ENCODE measurements at places on chromosomes 13 and 19.

DNA sequence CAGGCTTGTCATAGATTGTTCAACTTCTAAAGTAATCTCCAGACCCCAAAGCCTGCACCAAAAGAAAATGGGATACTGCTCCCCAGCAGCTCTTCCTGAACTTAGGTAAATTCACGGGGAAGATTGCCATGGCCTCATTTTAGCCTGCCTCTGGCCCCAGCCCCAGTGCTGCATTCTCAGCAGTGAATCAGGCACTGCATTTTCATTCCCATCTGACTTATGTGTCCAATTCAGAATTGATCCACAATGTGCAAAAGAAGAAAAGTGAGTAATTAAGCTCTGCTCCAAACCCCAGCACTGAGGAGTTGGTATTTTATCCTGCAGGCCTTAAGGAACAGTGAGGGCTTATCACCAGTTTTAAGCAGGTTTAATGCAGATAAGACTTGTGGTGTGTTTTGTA, 176.4 kb downstream of the KCTD12 start:
- no peak for DNase-seq
- no peaks in the 10 kb centered on the region for H3K4me1 ChIP-seq
- H3K36me3 ChIP-seq, result no peaks in the 10 kb centered on the region
- H3K4me3 ChIP-seq, result no peak overlapping the region
- no peak overlapping the region for H3K27ac ChIP-seq

DNA sequence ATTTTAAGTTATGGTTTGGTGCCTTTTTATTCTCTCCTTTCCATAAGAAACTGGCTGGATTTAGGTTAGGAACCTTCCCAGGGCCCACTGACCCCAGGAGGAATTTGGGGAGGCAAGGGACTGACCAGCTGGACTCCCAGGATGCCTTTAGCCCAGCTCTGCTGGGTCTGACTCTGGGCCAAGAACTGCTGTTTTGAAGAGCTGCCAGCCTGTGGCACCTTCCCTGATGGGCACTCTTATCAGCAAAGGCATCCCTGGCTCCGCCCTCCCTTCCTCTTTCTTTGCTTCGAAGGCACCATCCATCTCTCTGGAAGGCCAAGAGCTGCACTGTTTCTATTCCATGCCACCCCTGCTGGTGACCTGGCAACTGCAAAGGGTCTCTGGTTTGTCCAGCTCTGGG, 174.7 kb downstream of the POU4F1 start:
- no peaks in the 10 kb centered on the region for H3K4me1 ChIP-seq
- DNase-seq, result no peak
- H3K27ac ChIP-seq, result no peak overlapping the region
- H3K27me3 ChIP-seq, result no peaks in the 10 kb centered on the region
- H3K4me3 ChIP-seq, result no peak overlapping the region
- no peaks in the 10 kb centered on the region for H3K36me3 ChIP-seq

DNA sequence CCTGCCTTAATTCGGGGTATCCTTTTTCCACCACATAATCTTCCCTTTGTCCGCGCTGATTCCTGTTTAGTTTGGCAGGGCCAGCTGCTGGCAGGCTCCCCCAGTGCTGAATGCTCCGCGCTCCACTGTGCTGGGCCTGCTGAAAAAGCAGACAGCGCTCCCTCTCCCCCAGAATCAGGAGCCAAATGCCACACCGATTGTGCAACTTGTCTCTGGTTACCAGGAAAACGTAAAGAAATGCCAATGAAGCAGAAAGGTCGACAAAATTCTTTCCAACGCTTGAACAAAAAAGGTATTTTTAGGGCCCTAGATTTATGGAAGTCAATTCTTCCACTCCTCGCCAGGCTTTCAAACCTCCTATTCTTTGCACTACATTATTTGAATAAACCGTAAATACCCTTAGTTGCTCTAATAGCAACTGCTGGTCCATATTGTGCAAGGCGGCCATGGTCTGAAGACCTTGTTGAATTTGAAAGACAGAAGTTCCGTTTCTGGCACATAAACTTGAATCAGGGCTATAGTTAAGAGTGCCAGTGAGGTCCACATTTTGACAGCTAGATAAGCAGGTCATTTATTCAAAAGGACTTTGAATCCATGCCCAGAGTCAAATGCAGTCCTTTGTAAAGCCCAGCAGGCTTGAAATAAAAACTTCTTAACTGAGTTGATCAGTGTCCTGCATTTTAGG, 206.7 kb upstream of the RFC3 start:
- no peak overlapping the region for H3K4me3 ChIP-seq
- peak overlapping the region; percentile 77 for H3K27ac ChIP-seq
- H3K36me3 ChIP-seq, result no peaks in the 10 kb centered on the region
- peaks cover 21% of the 10 kb centered on the region for H3K4me1 ChIP-seq

DNA sequence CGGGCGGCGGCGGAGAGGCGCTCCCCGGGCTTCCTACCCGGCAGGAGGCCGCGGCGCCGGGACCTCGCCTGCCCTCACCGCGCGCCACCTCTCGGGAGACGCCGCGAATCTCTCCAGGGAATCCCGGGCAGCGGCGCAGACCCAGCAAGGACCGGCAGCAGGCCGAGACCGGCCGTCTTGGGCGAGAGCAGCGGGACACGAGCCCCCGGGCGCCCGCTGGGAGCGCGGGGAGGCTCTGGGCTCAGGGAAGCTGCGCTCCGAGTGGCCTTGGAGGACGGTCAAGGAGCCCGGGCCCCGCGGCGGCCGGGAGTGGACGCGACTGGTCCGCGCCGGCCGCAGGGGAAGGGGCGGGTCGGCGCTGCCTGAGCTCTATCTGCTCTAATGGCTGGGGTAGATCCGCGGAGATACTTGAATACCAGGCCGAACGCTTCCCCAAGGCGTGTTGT, 14.7 kb downstream of the CDX2 start:
- DNase-seq, result peak; percentile 25
- H3K27ac ChIP-seq, result peak overlapping the region; percentile 98
- H3K36me3 ChIP-seq, result no peaks in the 10 kb centered on the region
- H3K4me1 ChIP-seq, result peaks cover 60% of the 10 kb centered on the region
- no peak overlapping the region for H3K4me3 ChIP-seq

- H3K36me3 ChIP-seq, result no peaks in the 10 kb centered on the region
- H3K4me3 ChIP-seq, result no peak overlapping the region
- no peak for DNase-seq
- H3K27ac ChIP-seq, result no peak overlapping the region
- no peaks in the 10 kb centered on the region for H3K27me3 ChIP-seq
- peaks cover 21% of the 10 kb centered on the region for H3K4me1 ChIP-seq
Observed at GRCh38 chr19:11356676-11357550, 1.7 kb downstream of the PLPPR2 start.

DNA sequence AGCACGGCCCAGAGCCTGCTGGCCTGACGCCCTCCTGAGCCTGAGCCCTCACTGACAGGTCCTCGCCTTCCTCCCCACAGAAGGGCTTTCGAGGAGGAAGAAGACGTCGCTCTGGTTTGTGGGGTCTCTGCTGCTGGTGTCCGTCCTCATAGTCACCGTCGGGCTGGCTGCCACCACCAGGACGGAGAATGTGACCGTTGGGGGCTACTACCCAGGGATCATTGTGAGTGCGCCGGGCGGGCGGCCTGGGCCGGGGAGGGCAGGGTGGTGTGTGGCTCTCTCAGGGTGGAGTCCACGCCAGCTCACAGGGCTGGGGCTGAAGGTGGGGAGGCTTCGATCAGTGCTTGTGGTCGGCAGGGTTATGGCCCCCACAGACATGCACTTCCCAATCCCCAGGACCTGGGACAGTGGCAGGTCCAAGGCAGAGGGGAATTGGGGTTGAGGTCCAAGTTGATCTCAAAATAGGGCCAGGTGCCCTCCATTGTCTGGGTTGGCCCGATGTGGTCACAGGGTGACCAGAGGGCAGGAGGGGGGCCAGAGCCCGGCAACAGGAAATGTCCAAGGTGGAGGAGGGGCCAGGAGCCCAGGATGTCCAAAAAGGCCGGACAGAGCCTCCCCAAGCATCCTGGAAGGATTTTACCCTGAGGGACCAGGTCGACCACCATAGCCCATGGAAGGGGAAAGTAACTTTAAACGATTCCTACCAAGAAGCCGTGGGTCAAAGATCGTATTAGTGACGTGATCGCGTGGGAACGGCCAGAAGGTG, 7.2 kb downstream of the TMEM255B start:
- no peaks in the 10 kb centered on the region for H3K4me1 ChIP-seq
- H3K36me3 ChIP-seq, result no peaks in the 10 kb centered on the region
- no peak overlapping the region for H3K27ac ChIP-seq
- H3K27me3 ChIP-seq, result no peaks in the 10 kb centered on the region

DNA sequence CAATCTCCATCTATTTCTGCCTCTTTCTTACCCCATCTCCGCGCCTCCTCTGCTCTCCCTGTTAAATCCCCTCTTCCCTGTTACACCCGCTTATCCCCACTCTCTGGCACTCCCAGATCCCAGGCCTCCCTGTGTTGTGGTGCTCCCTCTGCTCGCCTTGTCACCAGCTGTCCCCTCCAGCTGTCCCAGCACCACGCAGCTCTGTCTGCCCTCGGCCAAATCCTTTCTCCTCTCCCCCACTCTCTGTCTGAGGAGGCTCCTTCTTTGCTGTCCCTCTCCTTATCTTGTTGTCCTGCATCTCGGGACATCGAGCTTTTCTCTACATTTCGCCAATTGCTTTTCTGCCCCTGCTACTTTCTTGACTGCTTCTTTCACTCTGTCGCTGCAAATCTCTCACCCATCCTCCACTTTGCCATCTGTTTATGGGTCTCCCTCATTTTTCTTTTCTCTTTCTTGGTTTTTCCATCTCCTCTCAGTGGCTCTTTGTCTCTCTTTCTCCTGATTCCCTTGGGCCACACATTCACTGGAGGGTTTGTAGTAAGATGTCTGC, 941 bp downstream of the ZNF160 start:
- no peaks in the 10 kb centered on the region for H3K36me3 ChIP-seq
- DNase-seq, result no peak
- H3K4me1 ChIP-seq, result peaks cover 21% of the 10 kb centered on the region
- H3K27ac ChIP-seq, result peak overlapping the region; percentile 77
- no peaks in the 10 kb centered on the region for H3K27me3 ChIP-seq
- H3K4me3 ChIP-seq, result peak overlapping the region; percentile 40

- no peak overlapping the region for H3K27ac ChIP-seq
- H3K27me3 ChIP-seq, result no peaks in the 10 kb centered on the region
- no peaks in the 10 kb centered on the region for H3K4me1 ChIP-seq
- no peaks in the 10 kb centered on the region for H3K36me3 ChIP-seq
- no peak overlapping the region for H3K4me3 ChIP-seq
- DNase-seq, result no peak
Observed at GRCh38 chr13:102333320-102334198, 68.3 kb downstream of the FGF14 start.

- no peaks in the 10 kb centered on the region for H3K36me3 ChIP-seq
- H3K4me3 ChIP-seq, result no peak overlapping the region
- H3K27ac ChIP-seq, result no peak overlapping the region
- DNase-seq, result no peak
- no peaks in the 10 kb centered on the region for H3K4me1 ChIP-seq
Observed at GRCh38 chr19:56917998-56918397, 77.5 kb upstream of the PEG3 start.

GRCh38 chr13:82647540-82647939, 1234.7 kb downstream of the SLITRK1 start:
- no peaks in the 10 kb centered on the region for H3K4me1 ChIP-seq
- H3K27me3 ChIP-seq, result no peaks in the 10 kb centered on the region
- H3K4me3 ChIP-seq, result no peak overlapping the region
- no peak overlapping the region for H3K27ac ChIP-seq
- no peak for DNase-seq

- DNase-seq, result no peak
- H3K4me1 ChIP-seq, result no peaks in the 10 kb centered on the region
- no peaks in the 10 kb centered on the region for H3K27me3 ChIP-seq
- no peaks in the 10 kb centered on the region for H3K36me3 ChIP-seq
Observed at GRCh38 chr13:83085186-83085900, 796.9 kb downstream of the SLITRK1 start.
